Activated CD8-positive, alpha-beta memory T cell treated with anti-CD3 and anti-CD28 coated beads for 4 hours (primary cell): ENCODE measurements at places on chromosomes 16 and 17.

GRCh38 chr16:66728117-66728787, 23.2 kb downstream of the DYNC1LI2 start:
- no peak for DNase-seq

DNA sequence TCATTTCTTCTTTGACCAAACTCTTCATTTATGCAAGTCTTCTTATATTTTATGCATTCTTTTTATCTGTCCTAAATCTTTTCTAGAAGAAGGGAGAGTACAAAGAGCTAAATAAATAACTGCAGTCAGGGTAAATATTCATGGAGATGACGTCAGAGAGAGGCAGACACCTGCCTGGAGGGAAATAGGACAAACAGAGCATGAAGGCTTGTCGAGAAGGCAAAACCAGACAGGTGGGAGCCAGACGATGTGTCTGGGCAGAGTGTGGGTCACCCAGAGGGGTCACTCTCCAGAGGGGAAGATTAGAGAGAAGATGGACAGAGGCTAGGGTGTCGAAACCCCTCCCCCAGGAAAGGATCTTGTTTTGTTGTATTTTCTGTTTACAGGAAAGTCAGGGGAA, 78.3 kb upstream of the RPL38 start:
- no peak for DNase-seq

DNA sequence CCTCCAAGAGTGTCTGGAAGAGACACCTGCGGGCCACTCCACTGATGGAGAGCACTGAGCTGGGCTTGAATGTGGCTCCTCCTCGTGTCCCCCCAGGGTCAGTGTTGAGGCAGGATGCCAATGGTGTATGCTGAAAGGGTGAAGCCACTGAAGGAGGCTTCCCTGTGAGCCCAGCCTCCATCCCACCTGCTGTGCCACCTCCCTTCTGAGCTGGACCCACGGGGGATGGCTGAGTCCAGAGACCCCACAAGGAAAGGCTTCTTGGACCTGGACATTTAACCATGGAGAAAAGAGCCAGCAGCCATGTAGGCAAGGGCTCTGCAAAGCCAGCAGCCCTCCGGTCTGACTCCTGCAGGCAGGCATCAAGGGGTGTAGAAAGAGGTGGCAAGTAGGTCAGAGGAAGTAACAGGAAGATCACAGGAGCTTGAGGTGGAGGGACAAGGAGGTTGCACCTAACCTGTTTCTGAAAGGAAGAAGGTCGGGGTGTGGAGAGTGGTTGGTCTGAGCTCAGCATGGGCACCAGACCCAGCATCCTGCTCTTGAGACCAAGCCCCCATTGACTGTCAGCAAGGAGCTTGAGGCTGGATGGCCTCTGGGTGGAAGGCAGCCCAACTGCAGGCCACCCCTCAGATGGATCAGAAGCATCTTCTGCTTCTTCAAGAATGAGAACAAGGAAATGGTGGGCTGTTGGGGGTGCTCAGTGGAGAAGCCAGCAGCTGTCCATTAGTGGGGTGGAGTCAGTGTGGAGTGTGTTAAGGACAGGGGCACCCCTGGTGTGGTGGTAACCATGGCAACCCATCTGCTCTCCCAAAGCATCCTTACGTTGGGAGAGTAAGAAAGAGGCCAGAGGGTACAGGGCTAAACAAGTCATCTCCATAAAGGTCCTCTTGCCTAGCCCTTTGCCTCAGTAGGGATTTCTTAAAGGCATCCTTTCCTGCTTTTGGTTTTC, 80.7 kb downstream of the PLD6 start:
- no peak for DNase-seq

DNA sequence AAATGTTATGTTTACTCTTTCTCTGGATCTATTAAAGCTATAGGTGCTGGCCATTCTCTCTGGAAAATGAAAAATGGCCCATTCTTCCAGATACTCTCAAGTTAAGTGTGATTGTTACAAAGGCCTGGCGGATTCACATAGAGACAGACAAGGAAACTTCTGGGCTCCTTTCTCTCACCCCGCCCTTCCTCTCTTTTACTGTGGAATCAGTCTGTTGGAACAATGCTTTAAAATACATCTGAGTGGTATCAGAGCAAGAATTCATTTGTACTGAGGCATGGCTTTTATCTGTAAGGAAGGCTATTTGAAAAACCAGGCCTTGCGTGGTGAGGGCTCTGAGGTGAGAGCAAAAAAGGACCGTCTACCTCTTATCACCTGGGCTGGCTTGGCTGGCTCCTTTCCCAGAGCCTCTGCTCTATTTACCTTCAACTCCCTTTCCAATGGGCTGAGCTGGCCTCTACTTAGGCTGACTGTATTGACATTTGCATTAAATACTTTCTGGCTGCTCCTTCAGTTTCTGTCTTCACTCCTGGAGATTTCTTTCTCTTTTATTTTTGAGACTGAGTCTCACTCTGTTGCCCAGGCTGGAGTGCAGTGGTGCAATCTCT, 274.0 kb downstream of the PHKB start:
- DNase-seq: no peak

DNA sequence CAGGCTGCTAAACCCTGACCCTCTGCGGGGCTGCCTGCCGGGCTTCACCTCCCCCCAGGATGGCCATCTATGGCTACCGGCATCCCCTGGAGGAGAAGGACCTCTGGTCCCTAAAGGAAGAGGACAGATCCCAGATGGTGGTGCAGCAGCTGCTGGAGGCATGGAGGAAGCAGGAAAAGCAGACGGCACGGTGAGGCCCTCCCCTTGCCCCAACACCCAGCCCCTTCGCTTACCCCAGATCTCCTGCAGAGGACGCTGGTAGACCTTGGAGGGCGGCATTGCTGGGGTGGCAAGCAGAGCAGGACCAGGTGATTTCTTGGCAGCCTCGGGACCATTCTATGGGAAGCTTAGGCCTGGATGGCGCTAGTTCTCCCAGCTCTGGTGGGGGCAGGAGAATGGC, 24.5 kb downstream of the ABCC3 start:
- DNase-seq: no peak

DNA sequence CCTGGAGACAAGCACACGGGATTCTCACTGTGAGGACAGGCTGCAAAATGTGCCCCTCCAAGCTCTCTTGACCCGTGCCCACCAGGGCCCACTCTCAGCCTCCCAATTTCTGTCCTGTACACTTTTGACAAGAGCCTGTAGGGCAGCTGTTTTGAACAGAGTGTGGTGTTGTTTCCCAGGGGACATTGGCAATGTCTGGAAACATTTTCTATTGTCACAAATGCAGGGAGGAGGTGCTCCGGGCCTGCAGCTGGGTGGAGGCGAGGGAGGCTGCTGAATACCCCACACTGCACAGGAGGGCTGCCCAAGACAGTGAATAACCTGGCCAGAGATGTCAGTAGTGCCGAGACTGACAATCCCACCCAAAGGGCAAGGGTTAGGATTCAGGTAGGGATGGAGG, 10.5 kb downstream of the CEP295NL start:
- DNase-seq: no peak

DNA sequence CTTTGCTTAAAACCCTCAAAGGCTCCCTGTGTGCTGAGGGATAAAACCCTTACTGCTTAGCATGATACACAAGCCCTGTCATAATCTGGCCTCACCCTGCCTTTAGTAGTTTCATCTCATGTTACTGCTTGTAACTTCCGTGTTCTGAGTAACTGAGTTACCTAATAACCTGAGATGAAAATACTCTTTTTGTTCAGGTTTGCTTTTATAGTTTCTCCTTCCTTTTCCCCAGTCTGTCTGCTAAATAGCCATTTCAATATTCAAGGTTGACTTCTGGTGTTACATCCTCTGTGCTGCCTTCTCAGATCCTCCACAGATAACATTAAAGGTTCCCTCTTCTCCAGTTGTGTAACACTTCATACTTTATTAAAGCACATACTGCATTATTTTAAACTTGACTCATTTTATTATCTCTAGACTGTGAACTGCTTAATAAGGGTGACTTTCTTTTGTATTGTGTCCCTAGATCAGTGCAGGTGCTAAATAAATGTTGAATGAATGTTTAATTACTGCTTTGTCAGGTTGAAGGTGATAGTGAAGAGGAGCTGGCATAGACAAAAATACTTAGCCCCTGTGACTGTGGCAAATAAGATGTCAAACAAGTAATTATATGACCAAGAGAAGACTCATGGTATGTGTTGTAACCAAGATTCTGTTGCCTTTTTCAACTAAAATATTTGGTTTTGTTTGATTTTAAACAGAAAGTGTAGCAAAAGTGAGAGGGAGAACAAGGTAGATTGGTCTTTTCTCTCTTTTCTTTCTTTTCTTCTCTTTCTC, 47.8 kb downstream of the NFAT5 start:
- DNase-seq: no peak

- no peak for DNase-seq
These were observed 112.8 kb downstream of the PLCG2 start for GRCh38 chr16:81891736-81892364.

- no peak for DNase-seq
These were observed 42.3 kb upstream of the PIK3R6 start for GRCh38 chr17:8909586-8910270.

GRCh38 chr17:45895969-45896785, 1.8 kb downstream of the MAPT start:
- no peak for DNase-seq

DNA sequence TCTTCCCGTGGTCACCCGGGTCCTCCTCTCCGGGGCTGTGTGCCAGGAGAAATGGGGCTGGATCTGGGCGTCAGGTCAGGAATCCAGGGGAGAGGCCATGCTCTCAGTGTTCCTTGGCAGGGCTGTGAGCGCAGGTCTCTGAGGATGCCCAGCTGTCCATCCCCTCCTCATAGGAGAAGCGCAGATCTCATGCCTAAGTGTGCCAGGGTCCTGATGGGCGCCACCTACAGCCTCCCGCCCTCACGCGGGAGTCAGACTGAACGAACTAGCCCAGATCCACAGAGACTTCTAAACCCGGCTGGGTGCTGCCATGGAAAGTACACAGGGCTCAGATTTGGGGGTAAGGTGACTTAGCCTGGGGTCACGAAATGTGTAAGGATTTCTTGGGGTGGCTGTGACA, 24.3 kb downstream of the MGRN1 start:
- no peak for DNase-seq

GRCh38 chr17:48952904-48953303, 8.3 kb upstream of the SNF8 start:
- DNase-seq: no peak

DNA sequence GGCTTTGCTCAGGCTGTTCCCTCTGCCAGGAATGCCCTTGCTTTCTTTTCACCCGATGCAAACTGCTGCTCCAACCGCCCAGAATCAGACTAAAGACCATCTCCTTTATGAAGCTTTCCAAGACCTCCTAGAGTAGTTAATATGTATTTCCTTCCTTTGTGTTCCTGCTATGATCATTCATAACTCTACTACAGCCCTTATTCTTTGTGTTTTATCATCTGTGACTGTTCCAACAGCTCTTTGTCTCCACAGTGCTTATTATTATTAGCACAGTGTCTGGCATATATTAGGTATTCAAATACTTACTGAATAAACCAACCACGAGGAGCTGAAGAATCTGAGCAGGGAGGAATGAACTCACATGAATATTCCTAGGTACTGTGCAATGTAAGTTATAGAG, 7.6 kb downstream of the PSME3IP1 start:
- DNase-seq: no peak

DNA sequence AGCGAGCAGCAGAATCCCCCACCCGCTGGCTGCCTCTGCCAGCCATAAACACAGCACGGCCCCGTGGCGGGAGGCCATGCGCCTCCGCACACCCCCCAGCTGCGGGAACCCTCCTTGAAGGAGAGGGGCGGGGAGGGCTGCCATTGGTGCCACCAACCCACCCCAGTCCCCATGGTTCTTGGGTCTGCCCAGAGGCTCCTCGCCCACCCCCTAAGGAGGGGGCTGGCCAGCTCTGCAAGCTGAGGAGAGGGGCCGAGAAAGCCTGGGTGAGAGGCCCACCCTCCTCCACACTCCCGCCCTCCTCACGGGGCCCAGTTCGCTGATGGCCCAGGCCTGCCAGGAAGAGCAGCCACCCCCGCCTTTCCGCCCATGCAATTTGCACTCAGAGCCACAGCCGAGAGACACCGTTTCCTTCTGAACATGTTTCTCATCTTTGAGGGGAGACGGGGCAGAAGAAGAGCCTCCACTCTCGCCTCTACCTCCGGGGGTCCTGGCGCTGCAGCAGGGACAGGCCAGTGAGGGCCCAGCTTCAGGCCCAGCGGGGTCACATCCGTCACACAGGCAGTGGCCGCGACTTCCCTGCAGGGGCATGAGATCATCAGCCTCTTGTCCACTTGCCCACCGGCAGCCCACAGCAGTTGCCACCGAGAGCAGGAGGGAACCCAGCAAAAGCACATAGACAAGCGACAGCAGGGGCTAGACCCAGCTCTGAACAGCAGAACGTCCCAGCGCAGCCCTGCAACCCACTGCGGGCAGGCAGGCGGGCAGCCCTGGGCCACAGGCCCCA, 23.0 kb downstream of the KATNB1 start:
- DNase-seq: no peak

DNA sequence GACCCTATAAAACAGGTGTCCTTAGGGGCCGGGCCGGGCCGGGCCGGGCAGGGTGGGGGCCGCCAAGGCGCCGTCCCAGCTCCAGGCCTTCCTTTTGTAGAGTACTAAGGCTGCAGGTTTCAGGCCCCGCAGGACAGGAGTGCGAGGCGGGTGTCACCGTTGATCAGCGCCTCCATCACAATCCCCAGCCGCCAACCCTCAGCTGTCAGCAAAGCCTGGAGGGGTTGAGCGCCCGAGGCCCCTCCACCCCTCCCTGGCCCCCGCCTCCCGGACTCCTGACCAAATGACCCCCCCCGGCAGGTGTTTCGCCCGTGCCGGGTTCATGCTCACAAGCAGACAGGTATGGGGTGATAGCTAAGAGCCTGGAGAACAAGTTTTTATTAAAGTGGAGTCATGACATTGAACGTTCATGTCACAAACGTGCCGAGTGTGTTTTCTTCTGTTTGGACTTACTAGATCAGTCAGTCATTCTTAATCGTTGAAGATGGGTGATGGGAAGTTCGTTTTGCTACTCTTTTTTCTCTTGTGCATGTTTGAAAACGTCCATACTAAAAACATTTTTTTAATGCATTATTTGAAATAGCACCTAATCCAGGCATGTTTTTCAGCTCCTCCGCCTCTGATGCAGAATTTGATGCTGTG, 534 bp downstream of the ARL2BP start:
- no peak for DNase-seq

DNA sequence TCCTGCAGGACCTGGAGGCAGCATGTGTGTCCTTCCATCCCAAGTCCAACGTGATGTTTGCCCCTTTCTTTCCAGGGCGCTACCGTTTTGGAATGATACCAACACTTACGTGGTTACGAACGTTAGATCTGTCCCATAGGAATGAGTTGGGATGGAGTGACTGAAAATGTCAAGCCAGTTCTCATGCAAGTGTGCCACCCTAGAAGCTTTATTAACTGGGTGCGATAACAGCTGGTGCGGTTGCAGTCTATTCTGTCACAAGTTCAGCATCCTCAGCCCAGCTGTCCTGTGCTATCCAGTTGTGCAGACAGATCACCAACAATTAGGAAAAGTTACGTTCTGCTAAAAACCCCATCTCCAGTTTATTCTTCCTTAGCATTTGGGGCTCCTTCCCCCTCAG, 52.5 kb downstream of the BANP start:
- no peak for DNase-seq
